ENCODE measurements at places on chromosomes 6 and 20.

DNA sequence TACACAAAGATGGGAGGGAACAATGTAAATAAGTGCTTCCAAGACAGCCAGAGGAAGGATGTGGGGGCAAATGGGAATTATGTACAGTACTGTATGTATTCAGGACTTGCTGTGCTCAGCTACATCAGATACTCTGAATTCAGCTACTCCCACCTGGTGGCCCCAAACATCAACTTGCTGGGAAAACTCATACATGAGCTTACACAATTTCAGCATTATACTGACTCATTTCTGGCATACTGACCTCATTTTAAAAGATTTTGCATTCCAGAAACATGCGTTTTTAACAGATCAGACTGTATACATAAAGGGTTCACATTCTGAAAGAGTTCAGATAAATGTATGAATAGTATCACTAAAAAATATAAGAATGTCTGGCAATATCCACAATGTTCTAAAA is 59.7 kb downstream of the GPX5 start:
- no peak for DNase-seq

GRCh38 chr6:168397012-168397411 is 44.0 kb upstream of the SMOC2 start:
- DNase-seq: no peak

GRCh38 chr6:158735009-158735408 is 84.2 kb downstream of the EZR start:
- no peak for DNase-seq

DNA sequence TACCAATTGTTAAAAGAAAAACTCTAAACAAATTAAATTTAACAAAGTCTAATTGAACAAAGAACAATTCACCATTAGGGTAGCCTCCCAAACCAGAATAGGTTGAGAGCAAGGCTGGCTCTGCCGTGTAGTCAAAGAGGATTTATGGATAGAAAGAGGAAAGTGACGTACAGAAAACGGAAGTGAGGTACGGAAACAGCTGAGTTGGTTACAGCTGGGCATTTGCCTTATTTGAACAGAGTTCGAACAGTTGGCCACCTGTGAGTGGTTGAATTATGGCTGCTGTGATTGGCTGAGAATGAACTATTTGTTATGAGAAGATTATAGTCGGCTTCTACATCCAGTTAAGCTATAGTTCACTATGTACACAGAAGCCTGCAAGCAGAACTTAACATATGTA is 18.5 kb upstream of the ISM1 start:
- DNase-seq: no peak

- peak; percentile 95 for DNase-seq
Measured at GRCh38 chr20:47358672-47359529, 2.4 kb upstream of the ZMYND8 start.
